ENCODE measurements at places on chromosomes 4 and X.

DNA sequence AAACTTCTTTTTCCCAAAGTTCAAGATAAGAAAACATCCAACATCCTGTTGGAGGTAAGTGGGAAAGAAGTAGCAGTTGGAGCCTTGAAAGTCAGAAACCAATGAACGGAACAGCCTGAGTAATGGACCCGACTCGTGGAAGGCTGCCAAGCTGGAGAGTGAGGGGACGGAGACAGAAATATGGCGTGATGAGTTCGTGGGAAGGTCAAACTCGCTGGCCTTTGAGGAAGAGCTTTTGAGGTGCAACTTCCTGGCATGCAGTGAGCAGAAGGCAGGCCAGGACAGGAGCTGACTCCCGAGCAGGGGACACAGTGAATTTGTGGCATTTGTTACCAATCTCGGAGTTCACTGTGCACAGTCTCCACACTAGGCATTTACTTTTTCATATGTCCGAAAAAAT lies 1.0 kb upstream of the TRIML1 start:
- DNase-seq: no peak

- DNase-seq: no peak
These were observed 480.2 kb upstream of the PRKX start for GRCh38 chrX:4193500-4194155.

GRCh38 chr4:24197955-24198354 lies 308.1 kb upstream of the PPARGC1A start:
- no peak for DNase-seq

- no peak for DNase-seq
These were observed 225.8 kb upstream of the NOCT start for GRCh38 chr4:138789796-138790195.

DNA sequence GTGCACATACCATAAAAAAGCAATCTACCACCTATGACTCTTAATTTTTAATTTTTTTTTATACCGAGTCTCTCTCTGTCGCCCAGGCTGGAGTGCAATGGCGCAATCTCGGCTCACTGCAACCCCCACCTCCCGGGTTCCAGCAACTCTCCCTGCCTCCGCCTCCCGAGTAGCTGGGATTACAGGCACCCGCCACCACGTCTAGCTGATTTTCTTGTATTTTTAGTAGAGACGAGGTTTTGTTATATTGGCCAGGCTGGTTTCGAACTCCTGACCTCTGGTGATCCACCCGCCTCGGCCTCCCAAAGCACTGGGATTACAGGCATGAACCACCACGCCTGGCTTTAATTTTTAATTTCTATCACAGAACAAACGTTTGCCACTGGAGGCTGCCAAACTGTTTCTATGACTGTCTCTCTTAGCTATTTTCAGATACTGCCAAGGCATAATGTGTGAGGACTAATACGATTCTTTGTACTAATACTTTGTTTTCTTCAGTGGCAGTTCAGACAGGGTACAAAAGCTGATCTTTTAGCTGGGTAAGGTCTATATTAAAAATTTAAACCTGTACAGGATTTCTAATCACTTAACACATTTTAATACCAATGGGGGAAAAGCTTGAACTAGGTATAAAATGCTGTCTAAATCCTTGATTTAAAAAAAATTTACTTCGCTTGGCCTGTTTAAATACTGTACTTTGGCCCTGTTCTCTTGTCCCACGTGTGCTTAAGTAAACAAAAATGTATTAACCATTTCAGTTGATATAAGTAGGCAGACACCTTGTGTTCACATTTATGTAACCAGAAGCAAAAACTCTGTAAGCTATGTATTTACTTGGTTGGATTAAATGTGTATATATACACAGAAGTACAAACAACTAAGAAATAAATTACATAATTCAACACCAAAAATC lies 2.3 kb downstream of the PGRMC2 start:
- DNase-seq: peak; percentile 21

All from HFFc6 (cell line).